ENCODE measurements at places on chromosomes 1 and 21.

GRCh38 chr1:197961449-197961848, 44.3 kb downstream of the LHX9 start:
- no peak for DNase-seq

GRCh38 chr21:45969921-45970673, 11.5 kb upstream of the COL6A1 start:
- no peak for DNase-seq

- DNase-seq, result no peak
These were observed 80.4 kb downstream of the ATP1A1 start for GRCh38 chr1:116453481-116453880.

DNA sequence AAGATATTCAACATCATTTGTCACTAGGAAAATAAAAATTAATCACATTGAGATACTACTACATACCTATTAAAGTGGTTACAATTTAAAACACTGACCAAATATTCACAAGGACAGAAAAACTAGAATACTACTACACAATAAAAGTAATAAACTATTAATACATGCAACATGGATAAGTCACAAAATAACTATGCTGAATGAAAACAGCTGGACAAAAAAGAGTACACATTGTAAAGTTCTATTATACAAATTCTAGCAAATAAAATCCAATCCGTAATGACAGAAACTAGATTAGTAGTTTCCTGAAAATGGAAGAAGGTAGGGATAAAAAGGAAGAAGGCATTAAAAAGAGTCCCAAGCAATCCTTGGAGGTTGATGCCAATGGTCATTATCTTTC, 348.7 kb upstream of the PTBP2 start:
- DNase-seq, result no peak

Measured in fibroblast of skin of right biceps (primary cell).